ENCODE measurements at places on chromosomes 13 and 19. TPM values are rescaled to one million over a fixed set of nuclear protein-coding genes. Genes with fewer than 3 reads are reported as not detected.

The SRRM5 gene
- total RNA-seq, result 0.38 TPM

GRCh38 chr19:40270362-40271089 is 14.6 kb downstream of the AKT2 start:
- no peak for DNase-seq

GRCh38 chr19:18007917-18008673 is at the start of gene ARRDC2:
TSS of gene ARRDC2 (plus strand) at chr19:18008170. CDS start at chr19:18008311, 141 bp downstream.
- DNase-seq, result peak; percentile 96

- DNase-seq, result no peak
Measured at GRCh38 chr13:109646423-109646822, 140.0 kb downstream of the IRS2 start.

- peak; percentile 95 for DNase-seq
Measured at GRCh38 chr19:39397360-39398296, 6.5 kb downstream of the MED29 start.

- DNase-seq, result no peak
Measured at GRCh38 chr13:34640179-34640992, 301.7 kb upstream of the NBEA start.

Measured in cardiac septum (tissue), 1 donor.